Cardiac muscle cell (in vitro differentiated cells and primary cell): ENCODE measurements at places on chromosomes 7 and 10. TPM values are rescaled to one million over a fixed set of nuclear protein-coding genes. Genes with fewer than 3 reads are reported as not detected.

A1CF gene
- total RNA-seq = not detected in 2 replicates

PRPS1L1 gene
- not detected in 2 replicates for total RNA-seq

GRM8 gene
- 0.18 and 1.3 TPM in 2 replicates for total RNA-seq

GRM3 gene
- total RNA-seq = not detected in 2 replicates

SPDYE11 gene
- total RNA-seq = not detected in 2 replicates

SAMD9 gene
- total RNA-seq = 0.03 TPM in 1 of 2 replicates, not detected in the other

CHN2 gene
- total RNA-seq = 19.0 and 30.5 TPM in 2 replicates

CFAP43 gene
- total RNA-seq = 0.36 and 2.0 TPM in 2 replicates

LDB3 gene
- 202 and 213 TPM in 2 replicates for total RNA-seq

PPP1R17 gene
- total RNA-seq = 0.11 TPM in 1 of 2 replicates, not detected in the other

NUTM2B gene
- 2.1 TPM in 2 replicates for total RNA-seq

ZNF239 gene
- total RNA-seq = 2.5 and 6.1 TPM in 2 replicates

DNA sequence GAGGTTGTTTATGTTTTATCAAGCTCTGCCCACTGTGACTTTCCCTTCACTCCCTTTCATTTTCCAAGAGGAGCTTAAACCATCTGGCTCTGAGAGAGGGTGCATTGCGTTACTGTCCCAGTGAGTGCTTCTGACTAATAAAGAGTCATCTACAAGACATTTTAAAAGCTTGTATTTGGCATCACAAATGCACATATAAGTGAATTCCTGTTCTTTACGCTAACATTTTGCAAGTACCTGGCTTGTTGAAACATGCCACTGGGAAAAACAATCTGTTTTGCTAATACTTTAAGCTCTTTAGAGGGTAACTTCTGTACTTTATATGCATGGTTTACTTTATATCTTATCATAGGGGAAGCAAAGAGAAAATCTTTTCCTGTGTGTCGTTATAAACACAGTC lies 534.6 kb upstream of the POM121L12 start:
- H3K4me3 ChIP-seq = no peak overlapping the region
- H3K36me3 ChIP-seq = no peaks in the 10 kb centered on the region
- no peaks in the 10 kb centered on the region for H3K27me3 ChIP-seq
- no peak overlapping the region for H3K27ac ChIP-seq
- H3K4me1 ChIP-seq = no peaks in the 10 kb centered on the region

DNA sequence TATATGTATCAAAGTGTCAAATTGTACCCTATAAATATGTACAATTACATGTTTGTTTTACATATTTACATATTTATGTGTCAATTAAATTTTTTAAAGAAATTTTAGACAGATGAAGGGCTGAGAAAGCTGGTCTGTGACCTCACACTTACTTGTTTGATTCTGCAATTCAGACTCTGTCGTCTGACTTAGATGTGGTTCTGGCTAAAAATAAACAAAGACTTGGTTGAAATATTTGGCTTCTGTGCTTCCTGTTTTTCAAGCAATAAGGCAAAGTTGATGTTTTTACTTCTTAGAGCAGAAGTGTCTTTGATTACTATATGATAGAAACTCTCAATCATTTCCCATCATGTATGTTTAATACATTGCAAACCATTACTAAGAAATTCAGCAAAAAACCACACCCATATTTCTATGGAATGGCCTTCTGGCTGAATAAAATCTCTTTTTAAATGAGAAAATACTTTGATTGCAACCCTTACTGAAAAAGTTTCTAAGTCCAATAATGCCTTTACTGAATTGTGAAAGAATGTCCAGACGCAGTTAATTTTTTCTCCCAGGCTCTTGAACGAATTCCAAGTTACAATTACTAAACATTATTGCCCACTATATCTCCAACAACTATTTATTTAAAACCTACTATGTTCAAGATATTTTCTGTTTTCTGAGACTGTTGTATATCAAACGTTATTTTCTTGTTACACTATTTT lies 59.5 kb upstream of the PRKG1 start:
- no peak for DNase-seq
- H3K4me1 ChIP-seq = no peaks in the 10 kb centered on the region
- no peaks in the 10 kb centered on the region for H3K36me3 ChIP-seq
- no peaks in the 10 kb centered on the region for H3K27me3 ChIP-seq

DNA sequence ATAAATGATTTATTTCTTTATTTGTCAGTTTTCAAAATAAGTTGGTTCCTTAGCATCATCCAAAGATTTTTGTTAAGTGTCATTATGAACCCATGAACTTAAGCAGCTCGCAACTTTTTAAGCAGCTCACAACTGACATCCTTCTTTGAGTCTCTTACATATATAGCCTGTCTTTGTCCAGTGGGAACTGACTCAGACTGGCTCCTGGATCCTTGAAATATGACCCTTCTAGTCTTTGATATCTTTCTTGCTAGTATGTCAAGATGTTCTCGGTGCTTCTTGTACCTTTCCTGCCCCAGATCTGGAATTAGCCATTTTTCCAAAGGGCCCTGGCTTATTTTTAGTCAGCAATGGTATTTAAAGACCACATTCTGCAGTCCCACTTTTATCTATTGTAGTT lies 53.9 kb upstream of the ARID5B start:
- H3K27me3 ChIP-seq = no peaks in the 10 kb centered on the region
- peak; percentile 12 for DNase-seq
- no peaks in the 10 kb centered on the region for H3K4me1 ChIP-seq
- H3K36me3 ChIP-seq = no peaks in the 10 kb centered on the region
- no peak overlapping the region for H3K27ac ChIP-seq
- H3K4me3 ChIP-seq = no peak overlapping the region

DNA sequence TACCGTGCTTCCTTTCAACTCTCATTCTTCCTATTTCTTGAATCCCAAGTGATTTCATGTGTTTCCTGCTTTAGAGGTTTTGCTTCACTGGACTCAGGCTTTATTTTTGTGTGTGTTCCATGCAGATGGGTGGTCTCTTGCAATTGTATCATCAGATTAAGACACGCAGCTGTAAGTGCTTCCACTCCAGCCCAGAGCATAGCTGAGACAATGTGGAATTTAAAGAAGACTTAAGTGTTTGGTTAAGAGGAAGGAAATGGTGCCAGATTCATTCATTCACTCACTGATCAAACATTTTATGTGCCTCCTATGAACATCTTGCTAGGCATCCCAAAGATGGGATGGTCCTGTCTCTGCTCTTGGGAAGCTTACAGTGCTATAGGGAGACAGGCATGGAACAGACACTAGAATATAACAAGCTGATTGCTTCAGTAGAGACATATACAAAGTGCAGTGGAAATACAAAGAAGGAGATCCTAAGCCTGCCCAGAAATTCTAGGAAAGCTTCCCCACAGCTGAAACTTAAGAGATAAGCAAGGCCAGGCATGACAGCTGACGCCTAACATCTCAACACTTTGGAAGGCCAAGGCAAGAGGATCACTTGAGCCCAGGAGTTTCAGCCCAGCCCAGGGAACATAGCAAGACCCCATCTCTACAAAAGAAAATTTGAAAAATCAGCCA lies 46.1 kb upstream of the LRRC17 start:
- H3K27me3 ChIP-seq = no peaks in the 10 kb centered on the region
- H3K4me3 ChIP-seq = no peak overlapping the region
- H3K4me1 ChIP-seq = no peaks in the 10 kb centered on the region
- no peak for DNase-seq
- H3K27ac ChIP-seq = no peak overlapping the region

GRCh38 chr10:97664282-97664850 lies 22.7 kb downstream of the AVPI1 start:
- H3K27me3 ChIP-seq = no peaks in the 10 kb centered on the region
- H3K36me3 ChIP-seq = peaks cover 38% of the 10 kb centered on the region
- peak overlapping the region; percentile 80 for H3K27ac ChIP-seq
- H3K4me3 ChIP-seq = no peak overlapping the region

DNA sequence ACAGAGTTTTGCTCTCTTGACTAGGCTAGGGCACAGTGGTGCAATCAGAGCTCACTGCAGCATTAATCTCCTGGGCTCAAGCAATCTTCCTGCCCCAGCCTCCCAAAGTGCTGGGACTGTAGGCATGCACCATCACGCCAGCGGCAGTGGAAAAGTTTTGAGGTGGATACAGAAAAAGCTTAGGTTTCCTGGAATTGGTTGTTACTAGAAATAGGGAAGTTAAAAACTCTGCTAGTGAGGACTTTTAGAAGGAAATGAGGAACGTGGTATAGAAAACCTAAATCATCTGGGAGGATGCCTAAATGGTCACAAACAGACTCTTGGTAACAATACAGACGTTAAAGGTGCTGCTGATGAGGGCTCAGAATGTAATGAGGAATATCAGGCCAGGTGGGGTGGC lies 10.9 kb upstream of the SNX8 start:
- no peaks in the 10 kb centered on the region for H3K4me1 ChIP-seq
- no peak overlapping the region for H3K27ac ChIP-seq

DNA sequence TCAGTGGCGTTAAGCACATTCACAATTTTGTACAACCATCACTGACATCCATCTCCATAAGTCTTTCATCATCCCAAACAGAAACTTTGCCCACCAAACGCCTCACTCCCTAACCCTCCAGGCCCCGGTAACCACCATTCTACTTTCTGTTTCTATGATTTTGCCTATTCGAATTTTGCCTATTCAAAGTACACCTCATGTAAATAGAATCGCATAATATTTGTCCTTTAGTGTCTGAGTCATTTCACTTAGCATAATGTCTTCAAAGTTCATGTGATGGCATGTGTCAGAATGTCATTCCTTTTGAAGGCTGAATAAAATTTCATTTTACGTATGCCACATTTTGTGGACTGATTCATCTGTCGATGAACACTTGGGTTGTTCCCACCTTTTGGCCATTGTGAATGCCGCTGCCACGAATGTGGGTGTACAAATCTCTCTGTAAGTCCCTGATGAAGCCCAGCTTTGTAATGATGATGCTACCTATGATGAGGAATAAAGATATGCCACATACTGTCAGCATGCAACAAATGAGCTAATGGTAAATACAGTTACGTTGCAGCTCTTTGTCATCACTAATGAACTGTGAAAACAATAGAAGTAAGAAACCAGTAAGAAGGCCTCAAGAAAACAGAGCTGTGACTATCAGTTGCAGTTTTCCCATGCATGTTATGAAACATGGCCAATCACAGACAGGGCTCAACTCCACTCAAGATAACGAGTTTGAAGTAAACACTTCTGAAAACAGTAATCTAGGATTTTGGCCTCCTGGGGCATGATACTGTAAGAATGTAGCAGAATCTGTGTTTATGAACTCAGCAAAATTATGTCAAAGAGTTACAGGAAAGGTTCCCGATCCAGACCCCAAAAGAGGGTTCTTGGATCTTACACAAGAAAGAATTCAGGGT lies 120.0 kb downstream of the ADAM12 start:
- DNase-seq = peak; percentile 59
- H3K4me3 ChIP-seq = no peak overlapping the region
- H3K27me3 ChIP-seq = no peaks in the 10 kb centered on the region
- H3K4me1 ChIP-seq = no peaks in the 10 kb centered on the region
- no peak overlapping the region for H3K27ac ChIP-seq
- no peaks in the 10 kb centered on the region for H3K36me3 ChIP-seq
